ENCODE measurements at places on chromosomes 1 and 21.

GRCh38 chr1:182299728-182300616 is 91.6 kb downstream of the GLUL start:
- DNase-seq = no peak

DNA sequence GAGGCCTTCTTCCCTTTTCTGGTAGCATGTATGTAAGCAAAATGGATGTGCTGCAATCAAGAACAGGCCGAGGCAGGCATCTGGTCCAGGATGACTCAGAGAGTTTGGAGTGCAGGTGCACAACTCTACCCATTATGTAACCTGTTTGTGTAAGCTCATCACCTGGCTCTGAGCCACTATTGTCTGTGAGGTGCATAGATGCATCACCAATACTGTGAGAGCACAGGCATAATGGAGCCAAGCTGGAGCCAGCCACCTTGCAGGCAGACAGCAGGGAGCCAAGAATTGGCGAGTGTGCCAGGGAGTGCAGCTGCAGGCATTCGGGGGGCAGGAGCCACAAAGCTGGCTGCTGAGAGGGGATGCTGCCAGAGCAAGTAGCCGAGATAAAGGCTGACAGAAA is 549.9 kb upstream of the RGS18 start:
- no peak for DNase-seq

DNA sequence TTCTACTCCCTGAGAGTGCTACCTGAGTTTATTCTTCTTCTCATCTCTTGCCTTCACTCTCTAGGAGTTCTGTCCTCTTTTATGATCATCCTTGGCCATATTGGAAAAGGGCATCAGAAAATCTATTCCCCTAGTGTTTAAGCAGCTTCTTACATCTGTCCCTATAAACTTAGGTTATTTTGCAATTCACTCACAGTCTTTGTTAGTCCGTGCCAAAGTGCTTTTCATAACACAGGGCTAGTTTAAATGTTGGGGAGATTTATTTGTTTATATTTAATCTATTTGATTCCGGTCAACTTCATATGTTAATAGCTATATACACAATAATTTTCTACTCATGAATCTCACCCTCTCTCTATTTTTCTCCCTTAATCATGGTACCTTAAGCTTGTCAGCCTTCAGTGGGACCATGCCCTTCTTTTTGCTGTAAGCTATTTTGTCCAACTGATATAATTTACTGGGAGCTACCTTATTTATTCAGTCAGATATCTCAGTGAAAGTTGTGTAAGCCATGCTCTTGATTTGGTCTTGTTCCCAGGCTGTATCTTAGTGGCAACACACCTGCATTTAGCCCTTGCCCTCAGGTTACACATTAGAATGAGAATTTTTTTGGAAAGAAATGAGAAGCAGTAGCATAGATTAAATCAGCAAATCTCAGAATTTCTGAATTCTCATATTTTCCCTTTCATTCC is 106.3 kb upstream of the SMYD2 start:
- no peak for DNase-seq

GRCh38 chr1:18012686-18013085 is 94.9 kb upstream of the IGSF21 start:
- DNase-seq = no peak

GRCh38 chr1:236733653-236734052 is 47.4 kb downstream of the ACTN2 start:
- no peak for DNase-seq

DNA sequence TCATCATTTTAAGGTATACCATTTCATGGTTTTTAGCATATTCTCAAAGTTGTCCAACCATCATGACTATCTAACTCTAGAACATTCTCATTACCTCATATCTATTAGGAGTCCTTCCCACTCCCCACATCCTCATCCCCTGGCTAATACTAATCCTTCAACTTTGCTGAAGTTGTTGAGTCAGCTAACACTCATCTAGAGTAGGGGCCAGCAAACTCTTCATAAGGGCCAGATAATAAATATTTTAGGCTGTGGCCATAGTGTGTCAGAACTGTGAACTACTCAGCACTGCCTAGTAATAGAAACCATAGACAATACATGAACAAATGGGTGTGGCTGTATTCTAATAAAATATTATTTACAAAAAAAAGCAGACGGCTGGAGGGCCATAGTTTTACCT is 43.0 kb downstream of the TOR3A start:
- no peak for DNase-seq

- DNase-seq = no peak
These were observed 226.6 kb downstream of the RERE start for GRCh38 chr1:8590721-8591351.
